SK-N-MC (cell line): ENCODE measurements at places on chromosomes 13 and 19.

GRCh38 chr13:49620170-49620621 is 8.1 kb upstream of the ARL11 start:
- DNase-seq: no peak

GRCh38 chr19:28887920-28888618 is 324.9 kb downstream of the UQCRFS1 start:
- DNase-seq: no peak

GRCh38 chr19:16078759-16079707 is 2.7 kb downstream of the TPM4 start:
- peak; percentile 94 for DNase-seq

DNA sequence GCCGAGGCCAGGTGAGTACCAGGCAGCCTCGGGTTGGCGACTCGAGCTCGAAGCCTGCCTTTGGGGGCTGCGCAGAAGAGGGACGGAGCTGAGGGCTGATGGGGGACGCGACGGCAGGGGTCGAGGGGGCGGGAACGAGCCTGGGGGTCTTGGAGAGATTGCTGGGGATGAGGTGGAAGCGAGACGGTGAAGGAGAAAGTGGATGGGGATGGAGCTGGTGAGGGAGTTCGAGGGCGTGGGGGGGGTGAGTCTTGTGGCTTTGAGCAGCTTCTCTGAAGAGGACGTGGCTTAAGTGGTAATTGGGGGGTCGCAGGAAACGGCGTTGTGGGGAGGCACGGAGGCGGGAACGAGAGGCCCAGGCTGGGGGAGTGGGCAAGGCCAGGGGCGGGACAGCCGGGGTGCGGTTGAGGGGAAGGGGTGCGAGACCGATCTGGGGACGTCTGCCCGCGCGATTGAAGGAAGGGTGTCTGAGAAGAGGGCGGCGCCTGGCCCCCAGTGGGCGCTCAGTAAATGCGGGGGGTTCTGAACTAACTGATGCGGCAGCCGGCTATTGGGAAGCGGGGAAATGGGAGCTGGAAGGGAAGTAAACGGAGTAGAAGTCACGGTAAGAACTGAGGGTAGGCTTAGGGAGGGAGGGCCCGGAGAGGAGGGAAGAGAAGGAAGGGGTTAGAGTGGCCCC is 426 bp downstream of the MYO9B start:
- no peak for DNase-seq

DNA sequence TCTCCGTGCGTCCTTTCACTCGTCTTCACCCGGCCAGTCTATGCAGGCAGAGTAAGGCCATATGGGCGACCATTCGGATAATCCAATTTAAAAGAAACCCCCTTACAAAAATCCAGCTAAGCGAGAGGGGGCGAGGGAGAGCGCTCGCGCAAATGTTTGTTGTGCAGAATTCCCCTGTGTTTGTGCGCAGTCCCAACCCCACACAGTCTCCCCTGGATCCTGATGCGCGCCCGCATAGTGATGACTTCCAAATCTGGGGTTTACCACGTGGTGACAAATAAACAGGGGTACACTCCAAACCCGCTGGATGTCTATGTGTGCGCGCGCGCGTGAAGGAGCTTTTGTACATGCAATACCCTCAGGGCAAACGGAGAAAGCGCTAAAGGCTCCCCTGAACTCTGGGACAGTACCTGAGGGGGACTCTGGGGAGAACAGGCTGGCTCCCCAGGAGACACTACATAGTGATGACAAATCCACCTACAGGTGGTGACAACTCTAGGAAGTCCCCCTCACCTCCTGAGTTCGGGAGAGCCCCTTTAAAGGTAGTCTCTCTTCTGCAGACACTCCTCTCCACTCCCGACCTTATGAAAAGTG is 8.5 kb downstream of the SOX21 start:
- no peak for DNase-seq

DNA sequence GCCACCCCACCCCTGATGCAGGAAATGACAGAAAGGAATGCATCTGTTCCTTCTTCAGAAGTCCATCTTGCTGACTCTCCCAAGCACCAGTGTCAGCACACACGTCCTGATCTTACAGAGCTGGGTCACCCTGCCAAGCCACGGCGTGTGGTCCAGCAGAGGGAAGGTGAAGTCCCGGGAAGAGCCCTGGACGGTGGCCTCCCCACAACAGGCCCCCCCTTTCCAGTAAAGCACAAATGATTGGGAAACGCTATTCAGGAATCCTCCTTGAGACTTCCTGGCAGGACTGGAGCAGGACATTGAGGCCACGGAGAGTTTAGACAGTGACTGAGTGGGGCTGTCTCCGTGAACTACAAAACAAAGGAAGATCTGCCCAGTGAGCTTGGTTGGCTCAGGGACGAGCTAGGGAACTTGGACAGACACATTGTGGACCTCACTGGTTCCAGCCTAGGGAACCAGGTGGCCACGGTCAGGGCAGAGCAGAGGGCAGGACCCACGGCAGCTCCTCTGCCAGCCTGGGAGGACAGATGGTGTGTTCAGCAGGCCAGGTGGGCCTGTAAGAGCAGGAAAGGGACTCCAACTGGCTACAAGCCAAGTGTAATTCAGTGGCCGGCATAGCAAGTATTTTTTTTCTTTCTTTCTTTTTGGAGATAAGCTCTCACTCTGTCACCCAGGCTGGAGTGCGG is 41.7 kb downstream of the ELL start:
- no peak for DNase-seq

DNA sequence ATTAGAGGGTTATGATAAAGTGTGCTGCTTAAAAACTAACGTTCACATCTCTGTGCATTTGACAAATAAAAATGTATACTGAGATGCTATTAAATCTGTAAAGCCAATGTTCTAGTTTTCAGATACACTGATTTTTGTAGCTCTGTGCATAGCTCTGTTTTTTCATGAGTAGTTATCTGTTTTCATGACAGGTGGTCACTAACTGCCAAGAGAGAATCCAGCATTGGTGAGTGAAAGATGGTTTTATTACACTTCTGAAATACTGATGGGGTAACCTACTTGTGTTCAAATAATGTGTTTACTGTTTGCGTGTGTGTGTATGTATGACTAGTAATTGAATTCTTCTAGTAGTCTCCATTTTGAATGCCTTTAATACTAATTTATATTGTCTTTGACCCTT is 29.0 kb downstream of the URI1 start:
- DNase-seq: no peak

DNA sequence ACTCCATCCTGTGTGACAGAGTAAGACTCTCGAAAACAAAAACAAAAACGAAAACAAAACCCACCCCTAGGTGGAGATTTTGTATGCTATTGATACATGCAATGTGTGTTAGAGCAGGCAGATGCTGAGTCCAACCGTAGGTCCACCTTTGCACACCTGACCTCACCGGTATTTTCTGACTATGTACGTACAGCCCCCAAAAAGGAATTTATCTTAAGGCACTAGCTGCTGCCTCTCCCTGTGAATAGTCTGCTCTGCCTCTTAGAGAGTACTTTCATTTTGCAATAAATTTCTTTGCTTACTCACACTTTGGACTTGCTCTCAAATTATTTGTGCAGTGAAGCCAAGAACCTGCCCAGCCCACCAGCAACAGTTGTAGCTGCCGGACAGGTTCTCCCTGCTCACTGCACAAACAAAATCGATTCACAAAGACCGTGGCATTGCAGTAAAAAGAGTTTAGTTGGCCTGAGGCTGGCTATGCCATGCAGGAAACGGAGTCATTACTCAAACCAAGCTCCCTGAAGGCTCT is 8.2 kb upstream of the ZNF77 start:
- DNase-seq: no peak

DNA sequence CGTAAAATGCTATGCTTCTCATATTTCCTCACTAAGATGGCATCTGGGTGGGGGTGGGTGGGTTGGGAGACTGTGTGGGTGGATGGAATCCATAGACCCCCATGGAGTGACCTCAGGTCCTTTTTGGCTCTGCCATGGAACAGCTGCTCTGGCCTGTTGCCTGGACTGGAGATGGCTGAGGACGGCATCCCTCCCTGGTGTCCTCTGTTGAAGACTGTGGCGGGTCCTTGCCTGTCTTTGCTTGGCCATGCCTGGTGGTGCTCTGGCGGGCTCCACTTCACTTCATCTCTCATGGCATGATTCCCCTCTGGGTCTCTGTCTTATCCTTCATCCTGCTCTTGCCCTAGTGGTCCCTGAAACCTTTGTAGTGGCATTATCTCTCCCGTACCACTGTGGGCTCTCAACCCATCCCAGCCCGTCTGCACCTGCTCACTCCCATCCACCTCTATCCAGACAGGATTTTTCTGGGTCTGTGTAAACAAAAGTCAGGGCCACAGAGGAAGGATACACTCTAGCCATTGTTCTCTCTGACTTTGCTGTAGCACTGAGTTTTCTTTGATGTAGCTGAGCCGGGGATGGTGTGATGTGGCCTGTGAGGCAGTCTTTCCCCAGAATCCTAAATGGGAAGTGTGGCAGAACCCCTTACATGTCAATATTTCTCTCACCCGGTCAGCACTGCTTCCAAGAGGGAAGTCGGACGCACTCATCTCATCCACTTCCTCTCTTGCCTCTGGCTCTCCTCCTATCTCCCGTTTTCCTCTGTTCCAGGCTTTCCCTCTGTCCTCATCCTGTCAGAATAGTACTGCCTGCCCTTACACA is 36.1 kb downstream of the WDFY2 start:
- DNase-seq: no peak

DNA sequence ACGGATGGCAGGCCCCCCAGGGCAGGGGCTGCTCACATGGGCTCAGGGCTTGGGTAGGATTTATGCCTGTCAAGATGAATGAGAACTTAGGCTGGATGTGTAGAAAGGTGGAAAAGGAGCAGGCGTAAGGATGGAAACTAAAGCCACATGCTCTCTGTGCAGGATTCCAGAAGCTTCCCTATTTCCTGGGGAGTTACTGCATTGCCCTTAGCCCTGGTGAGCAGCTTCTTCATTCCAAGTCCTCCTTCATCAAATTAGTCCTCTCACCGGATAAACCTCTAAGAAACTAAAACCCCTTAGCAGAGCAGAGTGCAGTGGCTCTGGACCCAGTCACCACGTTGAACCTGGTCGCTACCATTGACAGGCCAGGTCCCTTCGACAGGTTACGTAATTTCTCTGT is 7.4 kb downstream of the ATP12A start:
- DNase-seq: no peak

GRCh38 chr13:70784207-70784989 is 676.1 kb upstream of the KLHL1 start:
- DNase-seq: no peak

GRCh38 chr13:106489849-106490568 is 45.5 kb downstream of the EFNB2 start:
- DNase-seq: no peak

- no peak for DNase-seq
Measured at GRCh38 chr13:20160306-20161274, at the start of gene GJA3. Gene GJA3, minus strand, starts transcription at chr13:20161052. Its CDS starts 17,764 bp downstream, at chr13:20143288.

GRCh38 chr19:32098968-32099367 is 246.4 kb upstream of the ZNF507 start:
- no peak for DNase-seq

- DNase-seq: no peak
Measured at GRCh38 chr13:84917252-84917878, 881.9 kb downstream of the SLITRK6 start.

- DNase-seq: no peak
Measured at GRCh38 chr13:111326981-111327642, 6.7 kb downstream of the TEX29 start.

DNA sequence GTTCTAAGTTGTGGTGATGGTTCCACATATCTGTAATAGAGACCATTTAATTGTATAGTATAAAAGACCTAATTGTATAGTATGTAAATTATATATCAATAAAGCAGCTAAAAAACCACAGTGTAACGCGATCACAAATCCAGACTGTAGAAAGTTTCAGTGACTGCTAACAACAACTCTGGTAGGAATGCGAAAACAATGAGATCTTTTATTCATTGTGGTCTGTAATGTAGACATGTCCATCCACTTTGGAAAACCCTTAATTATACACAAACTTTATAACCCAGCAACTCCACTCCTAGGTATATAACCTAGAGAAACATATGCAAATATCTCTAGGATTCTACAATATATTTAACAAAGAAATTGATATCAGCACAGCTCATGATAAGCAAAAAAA is 549.5 kb downstream of the SLITRK1 start:
- no peak for DNase-seq

- DNase-seq: no peak
Measured at GRCh38 chr19:49613374-49613773, 22.4 kb downstream of the PRR12 start.

- no peak for DNase-seq
Measured at GRCh38 chr13:109874484-109875454, 88.4 kb upstream of the IRS2 start.

- no peak for DNase-seq
Measured at GRCh38 chr13:33997574-33997973, 179.6 kb downstream of the RFC3 start.

- DNase-seq: no peak
Measured at GRCh38 chr13:106628936-106629659, 61.2 kb upstream of the ARGLU1 start.

- no peak for DNase-seq
Measured at GRCh38 chr13:100464006-100464405, 124.6 kb downstream of the GGACT start.

GRCh38 chr19:43872547-43873336 is 45.6 kb downstream of the ZNF283 start:
- no peak for DNase-seq

DNA sequence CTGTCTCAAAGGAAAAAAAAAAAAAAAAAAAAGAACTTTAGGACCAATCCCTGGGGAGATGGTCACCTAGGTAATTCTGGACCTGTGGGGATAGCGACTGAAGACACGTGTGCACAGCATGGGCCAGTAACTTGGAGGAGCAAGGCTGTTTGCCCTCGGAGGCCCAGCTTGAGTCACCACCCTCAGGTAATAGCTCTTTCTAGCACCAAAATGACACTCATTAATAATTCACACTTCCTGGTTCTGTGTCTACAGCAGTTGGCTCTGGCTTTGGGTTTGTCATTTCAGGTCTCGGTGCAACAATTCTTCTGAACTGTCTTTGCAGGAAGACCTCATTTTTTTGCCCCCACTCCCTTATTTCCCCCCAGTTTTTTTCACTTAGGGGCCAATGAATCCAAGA is 3.9 kb upstream of the ATP11A start:
- no peak for DNase-seq

GRCh38 chr19:51311351-51312257 is at the start of gene IGLON5:
Gene IGLON5, plus strand, starts transcription at chr19:51311644. Its CDS starts 204 bp downstream, at chr19:51311848.
- no peak for DNase-seq

DNA sequence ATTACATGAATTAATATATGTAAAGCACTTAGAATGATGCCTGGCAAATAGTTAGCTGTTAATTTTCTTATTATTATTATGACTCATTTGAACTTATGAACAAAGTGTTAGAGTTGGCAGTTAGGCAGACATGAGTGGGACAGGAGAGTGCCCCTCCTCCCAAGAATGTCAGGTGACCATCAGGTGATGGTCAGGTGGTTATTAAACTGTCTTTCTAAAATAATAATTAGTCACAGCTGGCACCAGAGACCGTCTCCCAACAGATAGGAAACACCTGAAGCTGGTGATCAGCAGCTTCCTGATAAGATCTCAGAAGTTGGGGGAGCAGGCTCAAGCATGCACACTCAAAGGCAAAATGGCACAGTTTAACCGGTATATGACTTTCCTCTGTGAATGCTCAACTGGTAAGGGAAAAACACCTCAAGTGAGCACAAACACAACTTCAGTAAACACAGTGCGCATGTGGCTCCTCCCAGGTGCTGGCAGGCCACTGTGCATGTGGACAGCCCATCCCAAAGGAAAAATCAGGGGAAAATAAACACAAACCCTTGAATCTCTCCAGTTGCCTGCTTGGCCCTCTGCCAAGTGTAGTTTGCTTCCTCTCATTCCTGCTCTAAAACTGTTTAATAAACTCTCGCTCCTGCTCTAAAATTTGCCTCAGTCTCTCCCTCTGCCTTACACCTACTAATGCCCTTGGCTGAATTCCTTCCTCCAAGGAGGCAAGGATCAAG is 54.0 kb downstream of the FLT1 start:
- no peak for DNase-seq
